ENCODE measurements at places on chromosomes 7 and 10.

GRCh38 chr7:132239422-132239994 lies 336.8 kb downstream of the PLXNA4 start:
- no peak for DNase-seq

DNA sequence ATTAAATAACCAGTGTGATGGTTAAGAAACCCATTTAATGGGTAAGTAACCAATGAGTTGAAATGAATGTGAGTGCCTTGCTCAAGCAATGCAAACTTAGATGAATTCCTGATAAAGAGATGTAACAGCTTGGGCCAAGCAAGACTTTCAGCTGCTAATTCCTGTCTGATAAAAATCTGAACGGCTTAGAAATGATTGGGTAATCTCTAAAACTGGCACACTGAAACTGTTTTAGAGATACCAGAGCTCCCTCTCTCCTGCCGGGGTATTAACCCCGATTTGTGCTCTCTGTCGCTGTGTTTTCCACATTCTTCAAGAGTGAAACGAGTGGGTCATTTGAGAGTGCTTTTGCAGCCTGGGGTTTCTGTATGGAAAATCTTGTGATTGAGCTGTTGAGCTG lies 534.9 kb upstream of the GALNT17 start:
- no peak for DNase-seq

- DNase-seq, result no peak
Measured at GRCh38 chr10:88107296-88108097, 244.1 kb downstream of the PTEN start.

- DNase-seq, result no peak
Measured at GRCh38 chr7:140673774-140674155, 1.0 kb downstream of the ADCK2 start.

DNA sequence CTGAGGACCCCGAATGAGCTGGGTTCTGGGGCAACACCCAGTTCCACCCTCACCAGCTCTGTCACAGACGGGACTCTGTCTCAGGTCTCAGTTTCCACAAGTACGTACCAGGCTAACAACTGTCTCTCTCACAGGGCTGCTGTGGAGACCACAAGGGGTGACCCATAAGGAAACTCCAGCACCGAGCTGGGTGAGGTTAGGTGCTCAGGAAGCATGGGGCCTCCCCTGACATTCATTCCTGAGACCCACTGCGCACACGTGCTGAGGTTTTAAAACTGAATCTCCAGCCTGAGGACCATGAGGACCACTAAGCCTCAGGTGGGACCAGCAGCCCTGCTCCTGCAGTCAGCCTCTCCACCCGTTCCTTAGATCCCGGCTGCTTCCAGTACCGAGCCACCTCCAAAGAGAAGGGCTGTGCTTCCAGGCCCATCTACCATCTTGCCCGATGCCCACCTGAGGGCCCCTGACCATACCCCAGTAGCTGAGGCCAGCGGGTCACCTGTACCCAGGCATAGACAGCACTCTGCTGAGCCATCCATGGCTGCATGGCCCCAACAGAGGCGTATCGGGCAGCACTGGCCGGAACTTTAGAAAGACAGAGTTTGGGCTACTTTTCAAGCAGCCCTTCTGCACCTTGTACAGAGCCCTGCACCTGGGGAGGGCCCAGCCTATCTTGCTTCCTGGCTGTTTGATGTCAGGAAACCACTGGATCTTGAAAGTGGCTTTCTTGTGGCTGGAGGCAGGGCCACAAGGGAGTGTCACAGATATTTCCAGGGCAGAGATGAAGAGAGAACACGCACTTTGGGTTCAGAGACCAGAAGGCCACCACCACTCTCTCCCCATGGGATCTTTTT lies 18.7 kb downstream of the HSPA12A start:
- no peak for DNase-seq

DNA sequence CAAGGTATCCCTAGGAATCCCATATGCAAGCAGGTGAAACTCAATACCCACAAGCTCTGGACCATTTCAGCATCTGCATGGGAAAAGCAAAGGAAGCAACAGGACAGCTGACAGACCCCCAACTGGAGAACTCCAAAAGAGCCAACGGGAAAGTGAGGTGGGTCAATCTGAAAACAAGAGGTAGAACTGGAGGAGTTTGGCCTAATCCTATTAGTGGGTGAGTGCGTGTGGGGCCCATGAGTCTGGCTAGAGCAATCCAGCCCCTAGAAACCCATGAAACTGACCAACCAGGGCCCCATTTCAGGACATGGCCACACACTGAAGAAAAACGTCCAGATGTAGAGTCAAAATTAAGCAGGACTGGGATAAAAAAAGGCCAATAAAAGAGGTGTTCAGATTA lies 26.6 kb upstream of the WNT8B start:
- no peak for DNase-seq

DNA sequence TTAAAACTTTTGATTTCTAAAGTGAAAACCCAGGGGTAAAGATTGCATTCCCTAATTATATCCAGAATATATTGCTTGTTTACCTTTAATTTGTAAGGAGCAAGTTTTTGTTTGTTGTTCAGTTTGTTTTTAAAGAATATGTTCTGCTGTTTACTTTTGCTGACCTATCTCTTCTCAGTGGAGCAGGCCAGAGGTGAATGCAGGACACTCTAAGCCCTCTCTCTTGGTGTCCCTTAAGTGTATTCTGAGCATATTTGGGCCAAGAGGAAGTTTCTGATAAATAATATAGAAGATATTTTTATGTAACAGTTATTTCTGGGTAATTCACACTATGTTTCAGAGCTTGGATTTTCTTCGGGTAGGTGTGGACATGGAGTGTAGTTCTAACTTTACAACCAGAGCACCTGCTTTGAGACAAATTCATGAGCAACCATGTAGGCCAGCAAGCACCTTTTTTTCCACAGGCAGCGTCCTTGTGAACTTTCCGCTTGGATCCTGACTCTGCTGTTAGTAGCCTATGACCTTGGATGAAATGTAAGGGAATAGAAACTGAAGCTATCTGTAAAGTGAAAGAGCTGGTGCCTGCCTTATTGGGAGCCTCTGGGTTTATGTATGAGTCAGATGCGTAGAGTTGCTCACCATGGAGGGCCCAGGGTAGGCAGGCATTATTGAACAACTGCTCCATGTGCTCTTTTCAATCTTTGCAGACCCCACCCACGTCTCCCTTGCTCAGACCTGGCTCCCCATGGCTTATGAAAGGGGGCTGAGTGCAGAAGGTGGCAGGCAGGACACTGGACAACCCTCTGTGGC lies 16.1 kb downstream of the OGDH start:
- no peak for DNase-seq

DNA sequence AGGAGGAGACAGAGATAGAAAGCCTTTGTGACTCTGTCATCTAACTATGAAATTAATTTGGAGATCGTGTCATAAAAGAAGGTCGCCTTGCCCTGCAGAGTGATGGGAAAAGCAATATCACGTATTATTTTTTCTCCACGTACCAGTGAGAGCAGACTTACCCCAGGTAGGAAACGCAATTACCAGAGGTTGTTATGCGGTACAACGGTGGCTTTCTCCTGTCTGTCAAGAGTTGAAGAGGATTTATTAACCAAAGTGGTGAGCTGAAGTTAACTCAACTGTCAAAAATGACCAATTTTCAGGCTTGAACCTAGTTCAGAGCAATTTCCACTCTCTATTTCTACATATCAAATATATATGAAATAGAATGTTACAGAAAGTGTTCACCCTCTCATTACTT lies 282.6 kb upstream of the PFKP start:
- no peak for DNase-seq

DNA sequence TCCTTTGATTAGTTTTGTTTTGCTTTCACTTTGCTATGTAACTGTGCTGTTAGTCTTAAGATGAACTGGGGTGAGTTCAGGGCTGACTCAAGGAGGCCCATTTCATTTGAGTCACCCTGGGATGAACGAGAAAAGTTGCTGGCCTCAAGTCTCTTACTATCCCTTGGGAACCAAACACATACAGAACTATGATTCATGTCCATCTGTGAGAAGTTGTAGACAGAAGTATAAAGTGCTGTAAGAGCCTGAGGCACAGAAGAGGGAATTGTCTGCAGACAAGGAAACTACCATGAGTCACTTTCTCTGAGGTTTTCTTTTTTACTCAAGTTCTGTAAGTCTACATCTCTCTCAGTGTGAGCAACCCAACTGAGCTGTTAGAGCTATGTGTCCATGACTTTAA lies 179.8 kb upstream of the CSTF2T start:
- DNase-seq, result no peak

DNA sequence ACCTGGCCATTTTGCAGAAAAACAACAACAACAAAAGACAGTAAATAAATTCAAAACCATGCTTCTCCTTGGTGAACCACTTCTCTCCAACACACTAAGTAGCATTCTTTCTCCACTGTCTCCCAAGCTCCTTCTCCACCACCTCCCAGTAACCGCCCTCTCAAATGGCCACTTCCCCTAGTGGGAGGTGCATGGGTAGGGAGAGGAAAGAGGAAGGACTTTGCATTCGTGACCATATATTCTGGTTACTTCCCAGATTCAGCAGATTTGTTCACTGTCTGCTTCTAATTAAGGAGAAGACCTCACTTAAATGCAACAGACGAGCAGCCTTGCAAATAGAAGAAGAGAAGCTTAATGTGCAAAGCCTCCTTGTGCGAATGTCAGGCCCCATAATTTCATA lies 166.8 kb downstream of the SORCS1 start:
- DNase-seq, result no peak

DNA sequence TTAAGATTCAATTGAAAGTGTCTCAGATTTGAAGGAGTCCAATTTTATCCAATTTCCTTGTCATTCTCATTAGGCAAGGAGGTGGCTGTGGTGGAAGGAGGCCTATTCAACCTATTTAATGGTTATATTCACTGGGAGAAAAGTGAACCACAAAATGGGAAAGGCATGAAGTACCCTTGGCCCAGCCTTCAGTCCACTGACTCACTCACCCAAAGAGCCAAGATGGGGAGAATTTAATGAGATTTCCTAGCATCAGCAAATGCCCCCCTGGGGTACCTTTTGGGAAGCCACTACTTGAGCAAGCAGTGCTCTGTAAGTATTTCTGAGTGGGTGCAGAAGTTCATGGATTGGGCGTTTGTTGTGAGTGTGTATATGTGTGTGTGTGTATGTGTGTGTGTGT lies 144.1 kb downstream of the NRP1 start:
- DNase-seq, result no peak

GRCh38 chr10:44982114-44982460 lies 3.5 kb upstream of the DEPP1 start:
- no peak for DNase-seq

All from KG1 (cell line).